PC-3 (cell line): ENCODE measurements at places on chromosomes 4 and X. TPM values are rescaled to one million over a fixed set of nuclear protein-coding genes. Genes with fewer than 3 reads are reported as not detected.

DNA sequence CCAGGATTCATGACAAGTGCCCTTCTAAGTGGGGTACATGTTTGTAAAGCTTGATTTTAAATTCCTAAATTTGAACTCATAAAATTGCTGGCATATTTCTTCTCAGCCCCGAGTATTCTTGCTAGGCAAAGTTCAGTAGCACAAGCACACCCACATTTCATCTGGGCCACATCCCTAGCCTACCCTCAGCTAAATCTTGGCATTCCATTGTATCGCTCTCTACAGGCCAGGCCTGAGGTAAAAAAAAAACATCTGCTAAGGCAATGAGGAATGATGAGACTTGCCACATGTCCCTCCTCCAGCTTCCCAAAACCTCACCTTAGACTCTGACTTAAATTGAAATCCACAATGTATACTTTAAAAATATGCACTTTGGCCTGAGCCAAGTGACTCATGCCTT, 51.4 kb upstream of the VCX3B start:
- no peak for DNase-seq

DNA sequence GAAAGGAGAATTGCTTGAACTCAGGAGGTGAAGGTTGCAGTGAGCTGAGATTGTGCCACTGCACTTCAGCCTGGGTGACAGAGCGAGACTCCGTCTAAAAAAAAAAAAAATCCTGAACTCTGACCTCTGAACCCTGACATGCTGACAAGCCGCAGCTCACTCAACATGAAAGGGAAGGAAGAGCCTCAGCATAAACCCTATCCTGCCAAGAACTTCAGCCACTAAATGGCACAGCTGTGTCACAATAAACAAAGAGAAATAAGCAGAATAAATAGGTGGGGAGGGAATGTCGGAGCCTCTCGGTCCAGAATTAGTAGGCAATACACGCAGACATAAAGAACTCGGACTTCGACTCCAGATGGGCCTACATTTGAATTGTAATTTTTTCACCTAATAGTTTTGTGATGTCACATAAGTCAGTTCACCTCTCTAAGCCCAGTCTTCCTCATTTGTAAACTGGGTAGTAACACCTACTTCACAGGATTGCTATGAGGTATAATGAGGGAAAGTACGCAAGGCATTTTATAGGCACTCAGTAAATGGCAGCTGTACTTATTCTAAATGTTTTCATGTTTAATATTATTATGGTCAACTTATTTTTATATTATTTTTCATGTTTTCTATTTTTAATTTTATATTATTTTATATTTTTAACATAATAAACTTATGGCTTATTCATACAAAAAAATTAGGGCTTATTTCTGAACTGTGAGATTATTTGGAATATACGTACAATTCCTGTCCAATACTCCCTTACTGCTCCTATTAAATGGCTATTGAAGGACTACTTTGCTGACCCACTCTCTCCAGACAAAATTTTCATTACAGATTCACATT, 243.4 kb downstream of the SCFD2 start:
- no peak for DNase-seq

MAGIX gene
- 9.3 and 12.5 TPM in 2 replicates for total RNA-seq

SPP1 gene
- total RNA-seq = not detected in 2 replicates

GRCh38 chr4:1477045-1477840, 71.0 kb upstream of the NKX1-1 start:
- DNase-seq = no peak

DNA sequence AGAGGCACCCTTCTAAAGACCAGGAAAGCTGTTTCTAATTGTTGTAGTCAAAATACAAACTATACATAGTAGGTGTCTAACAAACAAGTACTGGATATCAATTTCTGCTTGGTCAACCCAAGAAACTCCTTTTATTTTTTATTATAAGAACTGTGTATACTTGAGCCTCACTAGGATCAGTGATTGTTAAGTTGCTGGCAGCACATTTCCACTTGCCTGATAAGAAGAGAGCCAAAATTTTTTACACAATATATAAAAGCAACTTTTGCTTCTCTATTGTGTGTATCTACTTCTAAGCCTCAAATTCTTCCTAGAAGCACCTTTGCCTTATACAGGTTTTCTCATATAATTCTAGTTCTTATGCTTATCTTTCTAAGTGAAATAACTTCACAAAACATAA, 703.0 kb upstream of the EPHA5 start:
- DNase-seq = no peak
